ENCODE measurements at places on chromosomes 16 and 17.
A peak's percentile ranks its signal among the peaks of the same experiment; 100 is the strongest.

DNA sequence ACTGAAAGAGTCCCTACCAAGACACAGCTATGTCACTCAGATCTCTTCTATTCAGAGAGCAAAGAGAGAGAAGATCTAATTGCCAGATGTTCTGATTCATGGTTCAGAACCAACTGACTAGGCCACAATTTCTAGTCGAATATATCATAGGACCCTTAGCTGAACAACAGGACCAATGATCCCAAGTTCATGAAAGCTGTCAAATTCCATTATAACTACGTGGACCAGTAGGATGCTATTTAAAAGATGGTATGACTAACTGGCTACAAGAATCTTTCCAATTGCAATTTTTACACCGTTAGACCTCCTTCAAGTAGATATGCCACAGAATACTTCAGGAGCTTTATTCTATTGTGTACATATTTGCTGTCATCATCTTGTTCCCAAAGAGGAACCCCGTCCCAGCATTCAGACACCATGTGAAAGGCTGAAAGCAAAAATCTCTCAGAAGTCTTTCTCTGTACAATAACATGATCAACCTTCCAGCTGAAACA, 26.0 kb downstream of the DCUN1D3 start:
- no peak for DNase-seq

DNA sequence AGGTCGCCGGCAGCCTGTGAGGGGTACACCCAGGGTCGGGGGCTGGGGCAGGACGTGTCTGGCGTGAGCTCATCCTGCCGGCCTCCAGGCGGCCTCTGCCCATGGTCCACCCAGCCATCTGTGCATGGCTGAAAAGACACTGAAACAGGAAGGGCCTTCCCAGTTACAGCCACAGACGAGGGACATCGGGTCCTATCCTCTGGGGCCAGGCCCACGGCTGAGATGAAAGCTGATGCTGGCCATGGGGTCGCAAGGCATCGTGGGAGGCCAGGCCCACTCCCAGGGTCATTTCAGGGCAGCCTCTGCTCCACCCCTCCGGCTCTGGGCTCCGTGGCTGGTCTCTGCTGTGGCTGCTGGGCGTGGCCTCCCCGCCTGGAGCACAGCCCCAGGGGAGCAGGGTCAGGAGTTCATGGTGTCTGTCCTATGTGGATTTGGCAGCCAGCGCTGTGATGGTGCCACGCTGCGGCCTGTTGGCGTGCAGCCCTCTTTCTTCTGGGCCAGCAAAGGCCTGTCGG, 16.6 kb upstream of the ATP6V0C start:
- DNase-seq, result no peak

DNA sequence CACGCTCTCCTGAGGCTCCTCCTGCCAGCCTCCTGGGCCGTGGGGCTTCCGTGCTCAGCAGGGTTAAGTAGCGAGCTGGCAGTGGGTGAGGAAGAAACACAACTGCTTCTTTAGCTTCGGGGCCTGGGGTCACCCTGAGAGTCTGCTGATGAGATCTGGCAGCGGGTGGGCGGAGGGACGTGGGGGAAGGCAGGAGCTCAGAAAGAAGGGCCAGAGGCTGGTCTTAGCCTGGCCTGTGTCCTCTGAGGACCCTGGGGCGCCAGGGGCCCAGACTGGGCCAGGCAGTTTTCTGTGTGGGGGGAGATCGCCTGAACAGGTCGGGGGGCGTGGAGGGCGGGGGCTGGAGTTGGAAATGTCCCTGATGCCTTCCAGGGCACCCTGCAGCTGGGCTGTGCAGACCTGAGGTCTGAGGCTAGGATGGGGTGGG, 97.8 kb upstream of the GSE1 start:
- DNase-seq, result no peak

DNA sequence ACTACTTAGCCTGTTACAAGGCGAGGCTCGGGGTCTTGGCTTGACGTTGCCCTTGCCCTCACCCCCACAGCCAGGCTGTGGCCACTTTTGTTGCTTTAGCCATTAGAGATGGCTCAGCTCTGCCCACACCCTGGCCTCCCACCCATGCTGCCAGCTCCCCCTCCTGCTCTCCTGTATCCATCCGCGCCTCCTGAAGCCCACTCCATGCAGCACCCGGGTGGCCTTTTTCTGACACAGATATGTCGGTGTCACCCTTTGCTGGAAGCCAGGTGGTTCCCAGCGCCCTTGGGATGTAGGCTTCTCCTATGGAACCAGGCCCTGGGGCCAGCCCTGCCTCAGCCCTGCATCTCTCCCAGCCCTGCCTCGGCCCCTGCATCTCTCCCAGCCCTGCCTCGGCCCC, 9.7 kb downstream of the TSC2 start:
- DNase-seq, result no peak

- DNase-seq, result no peak
Observed at GRCh38 chr16:89407925-89408300, 82.4 kb downstream of the ANKRD11 start.

DNA sequence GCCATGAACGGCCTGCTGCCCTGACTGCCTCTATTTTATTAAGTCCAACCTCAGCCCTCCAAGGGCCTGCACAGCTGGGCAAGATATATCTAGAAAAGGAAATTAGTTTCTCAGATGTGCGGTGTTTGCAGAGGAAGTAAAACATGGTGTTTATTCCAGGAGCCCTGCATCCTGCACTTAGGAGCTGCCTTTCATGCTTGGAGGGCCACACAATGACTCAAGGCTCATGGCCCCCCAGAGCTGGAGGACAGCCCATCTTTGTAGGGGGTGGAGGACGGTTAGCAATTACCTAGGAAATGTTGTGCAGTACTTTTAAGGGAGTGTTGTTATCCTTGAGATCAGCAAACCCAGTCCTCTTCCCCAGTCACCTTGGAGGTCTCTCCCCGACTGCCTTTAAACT, 80.5 kb downstream of the COPRS start:
- DNase-seq, result no peak

- DNase-seq, result no peak
Observed at GRCh38 chr17:57463103-57463885, 207.0 kb downstream of the MSI2 start.

GRCh38 chr17:30958187-30958586, 12.7 kb upstream of the RNF135 start:
- DNase-seq, result no peak

- DNase-seq, result peak; percentile 72
Observed at GRCh38 chr17:19250421-19251173, 13.4 kb downstream of the EPN2 start.

- DNase-seq, result no peak
Observed at GRCh38 chr17:17018612-17019429, 23.4 kb upstream of the MPRIP start.

DNA sequence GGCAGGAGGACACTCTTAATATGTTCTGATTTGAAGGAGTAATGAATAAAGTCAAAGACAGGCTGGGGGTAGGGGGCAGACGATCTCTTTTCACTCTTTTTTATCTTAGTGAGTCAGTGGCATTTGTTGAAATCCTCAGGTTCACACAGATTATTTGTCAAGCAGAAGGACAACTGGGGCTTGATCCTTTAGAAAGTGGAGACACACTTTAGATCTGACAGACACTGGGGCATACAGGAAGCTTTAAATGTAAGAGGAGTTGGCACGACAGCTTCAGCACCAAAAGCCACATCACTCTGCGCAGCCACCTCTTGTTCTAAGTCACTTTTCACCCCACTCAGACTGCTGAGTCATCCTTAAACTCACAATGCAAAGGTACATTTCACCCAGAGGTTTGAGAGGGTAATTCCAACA, 121.5 kb downstream of the STXBP4 start:
- peak; percentile 2 for DNase-seq

- DNase-seq, result no peak
Observed at GRCh38 chr17:76582660-76583059, 3.0 kb downstream of the ST6GALNAC2 start.

DNA sequence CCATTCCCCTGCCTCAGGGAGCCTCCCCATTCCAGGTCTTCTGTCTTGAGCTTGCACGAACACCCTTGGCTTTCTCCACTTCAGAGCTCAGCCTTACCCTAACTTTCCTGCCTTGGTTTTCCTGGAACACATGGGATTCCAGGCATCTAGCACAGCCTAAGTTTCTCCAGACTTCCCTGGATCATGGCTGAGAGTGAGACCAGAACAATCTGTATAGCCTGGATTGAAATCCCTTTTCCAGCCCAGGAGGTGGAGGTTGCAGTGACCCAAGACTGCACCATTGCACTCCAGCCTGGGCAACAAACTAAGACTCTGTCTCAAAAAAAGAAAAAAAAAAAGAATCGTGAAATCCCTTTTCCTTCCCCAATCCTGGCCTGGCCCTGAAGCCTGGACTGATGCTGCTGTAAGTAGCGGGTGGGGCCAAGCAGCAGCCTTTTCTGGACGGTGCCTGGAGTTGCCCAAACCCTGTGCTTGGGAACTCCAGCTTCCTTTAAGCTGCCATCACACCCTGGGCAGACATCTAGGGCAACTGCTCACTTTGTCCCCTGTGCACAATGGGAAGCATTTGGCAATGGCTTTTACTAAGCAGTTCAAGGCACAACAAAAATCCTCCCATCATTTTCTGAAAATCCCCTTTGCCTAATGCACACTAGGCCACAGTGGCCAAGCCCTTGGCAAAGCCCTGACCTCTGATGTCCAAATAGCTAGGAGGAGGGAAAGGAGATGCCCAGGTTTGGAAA, 12.0 kb upstream of the SLC16A5 start:
- no peak for DNase-seq

DNA sequence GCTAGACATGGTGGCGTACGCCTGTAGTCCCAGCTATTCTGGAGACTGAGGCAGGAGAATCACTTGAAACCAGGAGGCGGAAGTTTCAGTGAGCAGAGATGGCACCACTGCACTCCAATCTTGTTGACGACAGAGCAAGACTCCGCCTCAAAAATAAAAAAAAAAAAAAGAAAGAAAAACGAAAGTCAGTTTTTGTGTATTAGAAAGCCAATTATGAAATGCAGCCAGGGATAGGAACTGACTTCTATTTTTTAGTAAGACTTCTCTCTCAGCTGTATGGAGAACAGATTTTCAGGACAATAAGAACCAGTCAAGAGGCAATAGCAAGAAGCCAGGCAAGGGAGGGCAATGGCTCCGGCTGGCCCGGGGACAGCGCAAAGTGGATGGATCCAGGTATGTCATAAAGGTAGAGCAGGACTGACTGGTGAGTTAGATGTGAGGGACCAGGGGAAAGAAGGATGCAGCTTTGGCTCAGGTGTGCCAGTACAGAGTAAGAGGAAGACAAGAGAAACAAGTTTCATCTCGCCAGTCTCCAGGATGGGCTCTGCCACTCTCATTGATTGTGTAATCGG, 12.5 kb upstream of the CCL1 start:
- no peak for DNase-seq

- no peak for DNase-seq
Observed at GRCh38 chr17:78107976-78108725, 20.4 kb downstream of the TMC6 start.

DNA sequence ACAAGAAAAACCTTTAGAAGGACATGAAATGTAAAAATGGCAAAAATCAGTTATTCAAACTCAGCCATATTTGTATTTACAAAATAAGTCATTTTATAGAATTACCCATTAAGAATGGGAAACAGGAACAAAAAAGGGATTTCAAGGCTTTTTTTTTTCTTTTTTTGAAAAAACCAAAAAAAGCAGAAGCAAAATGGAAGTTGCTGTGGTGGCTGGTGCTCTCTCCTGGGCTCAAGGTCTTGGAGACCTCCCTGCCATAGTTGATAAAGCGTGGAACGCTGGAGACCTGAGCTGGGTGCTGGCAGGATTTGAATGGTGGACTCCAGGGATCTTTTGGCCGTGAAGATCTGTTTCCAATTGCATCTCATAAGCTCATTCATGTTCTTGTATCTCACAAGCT, 3.1 kb downstream of the PLCG2 start:
- no peak for DNase-seq

GRCh38 chr17:45440161-45440778, 7.6 kb upstream of the ARHGAP27 start:
- no peak for DNase-seq

DNA sequence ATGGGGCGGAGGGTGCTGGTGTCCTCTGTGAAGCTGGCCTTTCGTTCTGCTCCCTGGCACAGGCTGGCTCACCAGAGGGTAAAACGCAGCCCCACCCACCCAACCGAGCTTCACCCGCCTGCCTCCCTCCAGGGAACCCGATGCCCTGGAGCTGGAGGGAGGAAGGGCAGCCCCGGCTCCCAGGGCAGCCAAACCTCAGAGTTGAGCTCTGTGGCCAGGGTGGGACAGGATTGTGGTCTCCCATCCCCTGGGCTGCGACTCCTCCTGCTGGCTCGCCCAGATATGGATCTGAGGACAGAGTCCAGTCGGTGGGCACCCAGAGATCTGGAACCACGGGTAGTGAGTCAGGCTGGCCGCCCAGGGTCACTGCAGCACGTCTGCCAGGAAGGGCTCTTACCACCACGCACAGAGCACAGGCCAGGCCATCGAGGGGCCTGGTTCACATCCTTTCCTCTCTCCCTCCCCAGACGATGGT, 42.6 kb upstream of the CHMP6 start:
- DNase-seq, result no peak

- peak; percentile 61 for DNase-seq
Observed at GRCh38 chr17:72122010-72122764, 1.4 kb downstream of the SOX9 start.

GRCh38 chr17:37255432-37255831, 120.4 kb upstream of the C17orf78 start:
- DNase-seq, result no peak

DNA sequence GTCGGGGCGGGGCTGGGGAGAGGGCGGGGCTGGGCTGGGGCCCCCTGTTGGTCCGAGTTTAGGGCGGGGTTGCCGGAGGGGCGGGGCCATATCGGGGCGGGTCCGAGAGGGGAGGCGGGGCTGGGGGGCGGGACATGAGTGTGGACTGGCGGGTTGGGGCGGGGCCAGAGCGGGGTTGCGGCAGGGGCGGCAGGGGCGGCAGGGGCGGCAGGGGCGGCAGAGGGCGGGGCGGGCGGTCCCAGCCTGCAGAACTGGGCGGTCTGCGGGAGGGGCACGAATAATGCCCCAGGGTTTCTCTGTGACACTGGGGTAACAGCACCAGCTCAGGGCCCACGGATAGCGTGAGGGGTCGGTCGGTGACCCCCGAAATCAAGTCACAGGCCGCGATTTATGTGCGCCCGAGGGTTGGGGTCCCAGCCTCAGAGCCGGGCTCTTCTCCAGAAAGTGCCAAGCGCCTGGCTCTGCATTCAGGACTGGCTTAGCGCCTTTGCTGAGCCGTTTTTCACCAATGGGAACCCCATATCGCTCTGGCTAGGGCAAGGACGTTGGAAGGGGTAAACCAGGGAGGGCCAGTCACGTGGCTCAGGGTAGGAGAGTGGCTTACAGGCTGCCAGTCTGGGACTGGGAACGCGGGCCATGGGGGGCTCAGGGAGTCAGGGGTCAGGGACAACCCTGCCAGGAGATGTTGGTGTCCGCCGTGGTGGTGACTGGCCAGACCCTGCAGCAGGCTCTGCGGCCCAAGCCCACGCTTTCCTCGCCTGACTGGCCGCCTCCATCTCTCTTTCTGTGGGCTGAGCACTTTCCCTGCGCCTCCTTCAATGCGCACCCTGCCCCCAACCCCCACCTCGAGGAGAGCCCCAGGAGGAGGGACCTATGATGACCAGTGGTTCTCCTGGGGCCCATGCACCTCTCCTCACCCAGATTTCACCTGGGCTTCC, 1.2 kb upstream of the METTL26 start:
- peak; percentile 97 for DNase-seq

GRCh38 chr16:54718376-54718775, 212.3 kb upstream of the IRX5 start:
- no peak for DNase-seq
